ENCODE measurements at places on chromosomes 7 and 10.

- peak overlapping the region; percentile 2 for H3K27ac ChIP-seq
- no peak for DNase-seq
- H3K36me3 ChIP-seq = peaks cover 10% of the 10 kb centered on the region
Measured at GRCh38 chr7:155670521-155670920, 26.1 kb downstream of the RBM33 start.

GRCh38 chr7:5607951-5608656, 173.4 kb downstream of the RNF216 start:
- no peaks in the 10 kb centered on the region for H3K36me3 ChIP-seq
- H3K27me3 ChIP-seq = peaks cover under 1% of the 10 kb centered on the region
- peaks cover 2% of the 10 kb centered on the region for H3K4me1 ChIP-seq

- DNase-seq = peak; percentile 48
- H3K4me3 ChIP-seq = no peak overlapping the region
Measured at GRCh38 chr7:39746103-39746819, 122.9 kb downstream of the RALA start.

GRCh38 chr10:29736366-29737073, 101.7 kb upstream of the SVIL start:
- peaks cover 13% of the 10 kb centered on the region for H3K27me3 ChIP-seq
- H3K36me3 ChIP-seq = no peaks in the 10 kb centered on the region
- H3K4me3 ChIP-seq = peak overlapping the region; percentile 82
- peaks cover 26% of the 10 kb centered on the region for H3K4me1 ChIP-seq
- H3K27ac ChIP-seq = no peak overlapping the region
- peak; percentile 26 for DNase-seq

- no peak overlapping the region for H3K4me3 ChIP-seq
- H3K4me1 ChIP-seq = peaks cover 29% of the 10 kb centered on the region
- no peaks in the 10 kb centered on the region for H3K27me3 ChIP-seq
- H3K27ac ChIP-seq = no peak overlapping the region
- peak; percentile 26 for DNase-seq
Measured at GRCh38 chr10:50421026-50421719, 169.9 kb upstream of the ASAH2 start.

DNA sequence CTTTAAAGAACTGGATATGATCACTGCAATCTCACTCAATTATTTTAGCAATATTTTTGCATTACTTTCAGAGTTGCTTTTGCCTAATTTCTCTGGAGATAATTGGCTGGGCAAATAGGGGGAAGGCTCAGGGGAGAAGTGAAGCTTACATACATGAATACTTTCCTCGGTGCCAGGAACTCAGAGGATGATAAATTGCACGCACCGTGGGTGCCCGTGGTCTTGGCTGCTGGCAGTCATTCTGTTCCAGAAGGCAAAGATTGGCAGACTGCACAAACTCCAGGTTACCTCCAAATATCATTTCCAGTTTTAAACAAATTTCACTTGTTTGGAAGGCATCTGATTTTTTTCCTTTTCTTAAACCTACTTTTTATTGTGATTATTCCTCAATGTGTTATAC, 197.8 kb upstream of the TMEM72 start:
- no peak overlapping the region for H3K27ac ChIP-seq
- H3K4me1 ChIP-seq = no peaks in the 10 kb centered on the region
- H3K27me3 ChIP-seq = peaks cover under 1% of the 10 kb centered on the region
- no peak overlapping the region for H3K4me3 ChIP-seq
- DNase-seq = no peak
- no peaks in the 10 kb centered on the region for H3K36me3 ChIP-seq

DNA sequence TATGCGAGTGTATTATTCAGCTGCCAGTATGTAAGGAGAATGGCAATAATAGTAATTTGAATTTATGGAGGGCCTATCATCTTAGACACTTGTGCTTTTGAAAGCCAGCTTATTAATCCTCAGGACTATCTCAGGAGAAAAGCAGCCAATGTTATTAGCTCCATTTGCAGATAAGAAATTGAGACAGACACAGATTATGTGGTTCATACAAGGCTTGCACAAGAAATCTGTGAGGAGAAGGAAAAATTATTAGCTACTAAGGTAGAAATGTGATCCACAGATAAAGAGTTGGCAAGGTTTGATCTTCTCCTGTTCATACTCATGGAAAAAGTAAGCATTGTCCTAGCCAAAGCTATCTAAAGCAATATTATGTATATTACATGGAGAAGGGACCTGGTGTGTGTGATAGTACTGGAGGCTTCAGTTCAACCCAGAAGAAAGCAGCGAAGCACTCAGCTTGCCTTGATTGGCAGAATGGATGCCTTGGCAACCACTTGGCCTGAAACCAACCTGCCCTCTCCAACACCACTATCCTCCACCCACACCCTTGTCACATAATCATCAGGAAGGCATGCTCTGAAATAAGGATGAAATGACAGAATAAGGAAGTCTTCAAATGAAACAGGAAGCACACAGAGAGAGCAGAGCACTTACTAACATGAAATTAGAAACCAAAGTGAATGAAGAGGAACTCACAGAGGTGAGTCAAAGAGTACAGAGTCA, 18.0 kb downstream of the MACC1 start:
- peak; percentile 14 for DNase-seq
- peaks cover 1% of the 10 kb centered on the region for H3K36me3 ChIP-seq
- H3K4me3 ChIP-seq = no peak overlapping the region
- no peaks in the 10 kb centered on the region for H3K27me3 ChIP-seq
- H3K27ac ChIP-seq = no peak overlapping the region

DNA sequence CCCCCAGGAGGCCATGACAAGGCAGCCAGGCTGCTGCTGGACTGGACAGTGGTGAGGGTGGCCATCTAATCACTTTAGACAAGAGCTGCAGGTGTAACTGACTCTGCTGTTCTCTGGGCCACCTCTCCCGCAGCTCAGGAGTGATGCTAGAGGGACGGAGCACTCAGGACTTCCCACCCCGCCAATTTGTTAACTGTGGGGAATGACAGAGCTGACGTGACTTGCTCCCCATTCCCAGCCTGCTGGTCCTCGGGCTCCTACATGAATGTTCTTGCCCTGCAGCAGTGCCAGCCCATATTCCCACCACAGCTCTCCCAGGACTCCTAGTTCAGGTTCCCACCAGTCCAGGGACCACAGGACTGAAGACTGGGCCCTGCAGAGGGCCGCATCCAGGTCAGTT, 16.7 kb upstream of the NPFFR1 start:
- no peak for DNase-seq
- no peaks in the 10 kb centered on the region for H3K4me1 ChIP-seq
- no peak overlapping the region for H3K27ac ChIP-seq
- H3K36me3 ChIP-seq = no peaks in the 10 kb centered on the region
- no peaks in the 10 kb centered on the region for H3K27me3 ChIP-seq
- no peak overlapping the region for H3K4me3 ChIP-seq

DNA sequence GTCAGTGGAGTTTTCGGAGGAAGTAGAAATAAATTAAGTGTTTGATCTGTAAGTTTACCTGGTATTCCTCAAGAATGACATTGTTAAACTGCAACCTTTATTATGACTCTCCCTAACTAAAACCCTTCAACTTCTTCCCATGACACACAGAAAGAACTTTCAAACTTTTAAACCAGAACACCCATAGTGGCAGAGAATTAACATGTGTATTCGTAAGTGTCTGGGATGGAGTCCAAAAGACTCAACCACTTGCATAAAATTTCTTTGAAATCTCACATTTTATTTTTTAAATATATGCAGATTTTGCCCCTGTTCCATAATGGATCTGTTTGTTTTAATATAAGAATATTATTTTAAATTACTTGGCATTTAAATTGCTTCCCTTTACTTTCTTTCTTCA, 54.6 kb upstream of the PLXNA4 start:
- H3K27ac ChIP-seq = no peak overlapping the region
- H3K36me3 ChIP-seq = no peaks in the 10 kb centered on the region
- peaks cover 5% of the 10 kb centered on the region for H3K27me3 ChIP-seq
- H3K4me1 ChIP-seq = no peaks in the 10 kb centered on the region
- no peak for DNase-seq
- no peak overlapping the region for H3K4me3 ChIP-seq

- H3K27ac ChIP-seq = peak overlapping the region; percentile 96
- H3K4me3 ChIP-seq = peak overlapping the region; percentile 90
- DNase-seq = no peak
- peaks cover 6% of the 10 kb centered on the region for H3K36me3 ChIP-seq
- peaks cover 6% of the 10 kb centered on the region for H3K27me3 ChIP-seq
- H3K4me1 ChIP-seq = peaks cover 34% of the 10 kb centered on the region
Measured at GRCh38 chr7:96320442-96320841, 1.5 kb downstream of the SLC25A13 start.
